ENCODE measurements at places on chromosomes 5 and 9.

- DNase-seq = no peak
These were observed 53.9 kb upstream of the ZFR start for GRCh38 chr5:32498484-32498883.

DNA sequence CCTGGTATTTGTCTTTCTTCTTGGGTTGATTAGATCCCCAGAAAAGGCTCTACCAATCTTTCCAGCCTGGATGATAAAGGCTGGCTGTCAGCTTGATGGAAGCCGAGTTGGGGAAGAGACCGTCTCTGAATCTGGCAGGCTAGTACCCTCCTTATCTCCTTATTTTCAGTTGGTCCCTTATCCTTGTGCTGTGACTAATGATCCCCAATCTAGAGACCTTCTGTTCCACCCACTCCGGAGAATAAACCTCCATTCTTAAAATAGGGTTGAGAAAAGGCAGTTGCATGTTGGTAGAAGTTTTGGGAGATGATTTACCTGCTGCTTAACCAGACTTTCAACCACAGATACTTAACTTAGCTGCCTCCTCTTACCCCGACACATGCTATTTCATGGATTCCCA lies 52.3 kb downstream of the PRKACG start:
- no peak for DNase-seq

- no peak for DNase-seq
These were observed 13.1 kb upstream of the RLN1 start for GRCh38 chr9:5352637-5353248.

GRCh38 chr5:1205255-1206180 lies 4.1 kb downstream of the SLC6A19 start:
- no peak for DNase-seq

DNA sequence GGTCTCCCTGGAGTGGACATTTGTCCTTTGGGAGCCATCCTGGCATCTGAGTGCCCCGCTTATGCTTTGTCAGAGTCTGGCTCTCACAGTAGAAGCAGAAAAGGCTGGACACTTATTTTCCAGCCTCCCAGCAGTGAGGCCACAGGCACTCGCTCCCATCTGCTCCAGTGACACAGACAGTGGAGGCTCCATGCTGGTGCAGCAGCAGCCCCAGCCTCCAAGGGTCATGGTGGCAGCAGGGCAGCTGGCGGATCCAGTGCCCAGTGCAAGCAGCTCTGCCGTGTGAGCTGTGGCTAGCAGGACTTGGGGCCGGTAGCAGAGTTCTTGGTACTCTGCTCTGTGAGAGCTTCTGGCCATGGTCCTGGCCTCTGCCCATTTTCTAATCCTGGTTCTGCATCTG lies 157.3 kb upstream of the ALDH1B1 start:
- DNase-seq = no peak

GRCh38 chr9:11269036-11269435 lies 656.2 kb upstream of the PTPRD start:
- no peak for DNase-seq

- DNase-seq = no peak
These were observed 677 bp upstream of the TXNDC15 start for GRCh38 chr5:134873494-134873893.

DNA sequence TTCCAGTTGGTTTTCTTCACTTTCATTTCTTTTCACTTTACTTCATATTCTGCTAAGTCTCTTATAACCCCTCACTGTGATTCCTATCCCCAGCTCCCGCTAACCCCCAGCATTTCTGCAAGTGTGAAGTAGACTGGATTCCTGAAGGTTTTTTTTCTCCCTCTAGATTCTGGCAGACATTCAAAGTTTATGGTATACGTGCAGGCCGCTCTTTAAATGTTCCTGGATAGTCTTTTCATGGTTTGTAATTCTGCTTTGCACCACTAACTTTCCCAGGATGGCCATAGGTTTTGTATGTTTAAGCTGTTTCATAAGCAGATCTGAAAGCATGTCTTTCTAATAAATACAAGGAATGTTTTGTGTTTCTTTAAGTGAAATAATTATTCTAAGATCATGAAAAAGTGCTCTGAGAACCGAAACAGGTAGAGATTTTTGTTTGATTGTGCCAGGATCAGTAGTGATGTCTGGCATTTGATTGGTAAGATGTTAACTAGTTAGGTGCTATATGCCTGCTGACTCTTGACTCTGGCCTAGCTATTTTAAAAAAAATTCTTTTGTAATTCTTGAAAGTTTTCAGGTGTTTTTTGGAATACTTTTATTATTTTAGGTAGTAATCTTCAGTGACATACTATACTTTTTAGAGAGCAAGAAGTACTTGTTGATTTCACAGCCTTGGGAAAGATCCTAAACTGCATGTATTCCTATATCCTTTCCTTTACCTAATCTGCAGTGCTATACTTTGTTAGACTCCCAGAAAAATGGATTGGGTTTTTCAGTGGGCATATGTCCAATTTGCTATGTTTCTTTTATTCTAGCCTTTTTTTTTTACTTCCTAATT lies 29.7 kb downstream of the CNOT6 start:
- peak; percentile 69 for DNase-seq

- DNase-seq = no peak
These were observed 909 bp downstream of the SLC36A1 start for GRCh38 chr5:151448038-151448985.

DNA sequence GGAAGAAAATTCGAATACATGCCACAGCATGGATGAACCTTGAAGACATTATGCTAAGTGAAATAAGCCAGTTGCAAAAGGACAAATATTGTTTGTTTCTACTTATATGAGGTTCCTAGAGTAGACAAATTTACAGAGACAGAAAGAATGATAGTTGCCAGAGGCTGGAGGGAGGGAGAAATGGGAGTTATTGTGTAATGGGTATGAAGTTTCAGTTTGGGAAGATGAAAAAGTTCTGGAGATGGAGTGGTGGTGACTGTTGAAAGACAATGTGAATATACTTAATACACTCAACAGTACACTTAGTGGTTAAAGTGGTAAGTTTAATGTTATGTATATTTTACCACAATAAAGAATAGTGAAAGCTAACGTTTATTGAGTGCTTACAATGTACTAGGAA lies 99.6 kb upstream of the SLC44A1 start:
- DNase-seq = no peak

- DNase-seq = peak; percentile 16
These were observed 62.3 kb downstream of the GTF3C4 start for GRCh38 chr9:132732326-132733259.

GRCh38 chr5:177429248-177430040 lies 3.0 kb downstream of the GRK6 start:
- DNase-seq = no peak

DNA sequence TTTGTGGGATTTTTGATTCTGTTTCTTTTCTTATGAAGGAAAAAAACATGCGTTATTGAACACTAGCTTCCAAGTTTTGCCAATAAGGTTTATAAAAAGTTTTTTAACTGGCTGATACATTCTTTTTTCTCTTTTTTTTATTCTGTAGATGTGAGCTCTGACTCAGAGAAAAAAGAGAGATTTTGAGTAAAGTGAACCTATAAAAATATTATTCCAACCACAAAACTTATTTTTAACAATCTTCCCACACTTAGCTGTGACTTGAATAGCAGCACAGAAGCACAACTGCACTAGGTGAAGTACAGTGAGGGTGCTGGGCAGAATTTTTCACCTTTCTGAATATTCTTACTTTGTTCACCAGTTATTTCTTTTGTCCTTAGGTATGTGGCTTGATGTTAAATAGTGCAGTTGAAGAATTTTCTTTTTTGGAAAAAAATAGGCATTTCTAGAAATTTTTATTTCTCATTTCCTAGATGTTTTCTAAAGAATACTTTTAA lies 41.6 kb downstream of the CHSY3 start:
- DNase-seq = no peak

DNA sequence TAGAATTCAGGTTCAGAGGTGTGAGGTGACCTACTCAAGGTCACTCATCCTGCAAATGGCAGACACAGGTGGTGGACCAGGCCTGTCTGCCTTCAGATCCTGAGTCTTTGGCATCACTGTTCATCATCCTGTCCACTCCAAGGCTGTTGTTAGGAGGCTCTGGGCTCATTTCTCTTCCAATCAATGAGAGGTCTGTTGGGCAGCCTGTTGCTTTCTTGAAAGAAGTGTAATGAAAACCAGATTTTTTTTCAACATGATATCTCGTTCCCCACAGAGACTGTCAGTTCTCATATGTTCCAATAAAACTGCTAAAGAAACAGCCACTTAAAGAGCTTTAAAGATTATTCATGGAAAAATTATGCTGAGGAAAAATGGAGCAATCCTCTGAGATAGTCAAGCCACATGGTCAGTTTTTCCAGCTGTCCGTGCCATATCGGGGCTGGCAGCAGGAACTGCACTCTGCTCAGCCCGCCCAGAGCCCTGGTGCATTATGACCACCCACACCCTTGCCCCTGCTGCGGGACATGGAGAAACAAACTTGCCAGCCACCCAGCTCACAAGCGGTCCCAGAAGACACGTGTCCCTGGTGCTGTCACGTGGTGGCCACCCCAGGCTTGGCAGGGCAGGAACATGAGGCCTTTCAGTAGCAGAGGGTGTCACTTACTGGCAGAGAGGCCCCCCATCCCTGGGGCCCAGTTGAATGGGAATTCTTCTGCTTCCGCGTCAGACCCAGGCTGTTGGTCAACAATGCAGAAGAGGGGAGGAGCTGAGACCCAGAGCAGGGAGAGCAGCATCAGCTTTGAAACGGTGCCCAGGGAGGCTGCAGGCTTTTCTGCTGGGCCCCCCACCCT lies 63.7 kb upstream of the ANGPTL2 start:
- peak; percentile 72 for DNase-seq

- DNase-seq = peak; percentile 72
These were observed 117.9 kb downstream of the ANXA1 start for GRCh38 chr9:73269430-73270101.

GRCh38 chr5:116276952-116277351 lies 192.1 kb downstream of the COMMD10 start:
- DNase-seq = no peak

DNA sequence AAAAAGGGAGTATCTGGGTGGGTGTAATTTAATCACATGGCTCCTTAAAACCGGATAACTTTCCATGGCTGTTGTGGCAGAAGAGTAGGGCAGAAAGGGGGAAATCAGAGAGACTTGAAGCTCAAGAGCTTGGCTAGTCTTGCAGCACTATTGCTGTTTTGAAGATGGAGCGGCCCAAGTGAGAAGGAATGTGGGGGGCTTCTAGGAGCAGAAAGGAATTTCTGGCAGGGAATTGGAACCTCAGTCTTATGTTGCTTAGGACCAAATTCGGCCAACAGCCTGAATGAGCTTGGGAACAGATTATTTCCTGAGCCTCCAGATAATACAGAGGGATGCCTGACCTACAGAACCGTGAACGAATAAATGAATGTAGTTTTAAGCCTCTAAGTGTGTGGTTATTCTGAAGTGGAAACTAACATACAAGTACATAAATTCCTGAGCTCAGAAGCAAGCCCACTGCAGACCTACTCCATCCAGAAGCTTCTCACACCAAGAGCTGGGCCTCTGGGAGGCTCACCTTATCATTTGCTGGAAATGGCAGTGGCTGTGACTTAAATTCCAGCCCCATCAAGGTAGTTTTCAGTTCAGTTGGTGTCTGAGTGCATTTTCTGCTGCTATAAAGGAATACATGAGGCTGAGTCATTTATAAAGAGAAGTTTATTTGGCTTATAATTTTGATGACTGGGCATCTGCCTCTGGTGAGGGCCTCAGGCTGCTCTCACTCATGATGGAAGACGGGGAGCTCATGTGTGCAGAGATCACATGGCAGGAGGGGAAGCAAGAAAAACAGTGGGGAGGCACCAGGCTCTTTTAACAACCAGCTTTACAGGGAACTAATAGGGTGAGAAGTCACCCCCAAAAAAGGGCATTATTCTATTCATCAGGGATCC lies 15.3 kb upstream of the TMEM174 start:
- DNase-seq = peak; percentile 23

DNA sequence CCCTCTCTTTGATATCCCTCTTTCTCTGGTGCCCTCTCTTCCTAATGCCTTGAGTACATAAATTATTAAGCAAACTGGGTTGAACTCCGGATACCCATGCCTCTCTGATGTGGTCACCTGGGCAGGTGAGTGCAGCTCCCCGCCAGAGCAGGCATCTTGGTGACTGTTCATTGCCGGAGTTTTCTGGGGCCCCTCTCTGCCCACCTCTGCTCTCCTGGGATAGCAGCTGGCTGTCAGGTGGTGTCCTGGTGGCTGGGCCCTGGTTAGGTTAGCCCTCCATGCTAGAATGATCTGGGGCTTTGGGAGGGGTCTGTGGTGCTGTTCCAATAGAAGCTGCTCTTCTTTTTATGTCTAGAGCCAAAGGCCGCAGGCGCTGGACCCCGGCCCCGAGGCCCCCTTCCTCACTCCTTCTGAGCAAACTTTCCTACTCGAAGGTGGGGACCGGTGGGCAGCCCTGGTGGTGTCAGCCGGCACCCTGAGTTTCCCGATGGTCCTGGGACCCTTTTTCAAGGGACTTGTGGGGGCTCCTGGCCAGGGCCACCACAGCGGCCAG lies 4.9 kb upstream of the SCGB3A1 start:
- DNase-seq = no peak

DNA sequence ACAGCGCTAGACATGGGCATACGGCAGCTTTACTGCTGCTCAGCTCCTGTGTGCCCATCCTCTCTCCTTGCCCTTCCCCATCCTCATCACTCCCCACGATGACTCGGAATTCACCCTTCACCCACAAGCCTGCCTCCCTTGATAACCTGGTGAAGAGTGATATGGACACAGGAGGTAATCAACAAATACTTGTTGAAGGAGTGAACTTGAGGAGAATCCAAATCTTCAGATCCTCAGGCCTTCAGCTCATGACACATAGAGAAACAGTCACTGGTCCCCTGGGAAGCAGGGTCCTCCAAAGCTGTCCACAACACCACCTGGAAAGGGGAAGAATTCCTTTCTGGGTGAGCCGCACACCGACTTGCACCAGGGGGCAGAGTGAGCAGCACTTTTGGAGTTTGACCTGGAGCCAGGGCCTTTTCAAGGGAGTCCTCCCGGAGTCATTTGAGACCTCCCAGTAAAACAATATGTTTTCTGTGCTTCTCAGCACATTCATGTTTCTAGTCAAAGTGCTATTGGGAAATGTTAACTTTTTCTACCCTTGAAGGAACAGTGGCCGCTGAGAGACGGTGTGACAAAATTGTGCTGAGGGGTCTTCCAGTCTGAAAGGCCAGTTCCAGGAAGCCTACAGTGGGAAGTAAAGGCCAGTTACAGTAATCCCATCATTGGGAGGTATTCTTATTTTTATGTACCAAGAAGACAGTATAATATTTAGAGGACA lies 332.3 kb downstream of the CWC27 start:
- DNase-seq = peak; percentile 79

GRCh38 chr5:132102101-132102701 lies 28.6 kb downstream of the CSF2 start:
- DNase-seq = no peak

DNA sequence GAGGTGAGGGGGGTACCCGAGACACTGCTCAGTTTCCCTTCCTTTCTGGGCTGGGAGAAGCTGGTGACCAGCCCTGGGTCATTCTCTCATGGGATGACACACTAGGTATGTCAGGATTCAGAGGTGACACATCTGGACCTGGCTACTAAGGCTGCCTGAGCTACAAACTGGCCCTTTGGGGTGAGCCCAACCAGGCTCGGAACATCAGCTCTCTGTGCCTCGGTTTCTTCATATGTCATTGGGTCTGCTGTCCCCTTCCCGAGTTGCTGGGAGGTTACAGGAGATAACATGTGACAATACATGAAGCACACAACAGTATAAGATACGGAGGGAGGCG lies 11.8 kb downstream of the CARD19 start:
- no peak for DNase-seq

GRCh38 chr5:175887463-175887862 lies 16.1 kb downstream of the CPLX2 start:
- DNase-seq = peak; percentile 35

GRCh38 chr5:167378894-167379723 lies 912.3 kb upstream of the WWC1 start:
- DNase-seq = no peak

Data from eye (tissue), 1 donor.